ENCODE measurements at places on chromosomes 3 and 15.

GRCh38 chr3:183082355-183082915 lies 16.9 kb downstream of the MCCC1 start:
- no peak for DNase-seq

DNA sequence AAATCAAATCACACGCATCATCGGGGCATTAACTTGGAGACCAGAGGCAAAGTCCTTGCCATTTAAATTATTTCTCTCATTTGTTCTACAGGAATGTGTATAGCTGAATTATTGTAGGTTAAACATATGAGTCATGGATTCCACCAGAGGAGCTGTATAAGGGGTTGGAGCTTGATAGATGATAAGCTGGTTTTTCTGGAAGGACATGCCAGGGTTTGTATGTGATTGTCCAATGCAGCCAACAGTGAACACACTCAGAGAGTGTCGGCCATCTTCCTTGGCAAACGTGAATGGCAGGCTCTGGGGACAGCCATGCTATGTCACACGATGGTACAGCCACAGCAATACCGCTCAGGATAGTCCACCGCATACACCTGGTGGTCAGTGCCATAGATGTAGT lies 25.1 kb downstream of the SSUH2 start:
- DNase-seq: no peak

DNA sequence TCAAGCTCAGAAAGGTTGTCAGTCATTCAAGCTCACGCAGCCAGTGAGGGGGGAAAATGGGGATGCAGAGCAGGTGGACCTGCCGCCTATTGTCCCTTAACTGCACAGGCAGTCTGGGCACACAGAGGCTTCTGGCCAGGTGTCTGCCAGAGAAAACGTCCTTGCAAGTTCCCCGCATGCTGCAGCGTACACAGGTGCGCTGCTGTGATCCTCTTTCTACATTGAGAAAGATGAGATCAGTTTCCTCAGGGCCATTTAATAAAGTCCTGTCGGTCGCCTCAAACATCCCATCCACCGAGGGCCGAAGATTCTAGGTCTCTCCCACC lies 445 bp upstream of the TSEN2 start:
- DNase-seq: no peak

DNA sequence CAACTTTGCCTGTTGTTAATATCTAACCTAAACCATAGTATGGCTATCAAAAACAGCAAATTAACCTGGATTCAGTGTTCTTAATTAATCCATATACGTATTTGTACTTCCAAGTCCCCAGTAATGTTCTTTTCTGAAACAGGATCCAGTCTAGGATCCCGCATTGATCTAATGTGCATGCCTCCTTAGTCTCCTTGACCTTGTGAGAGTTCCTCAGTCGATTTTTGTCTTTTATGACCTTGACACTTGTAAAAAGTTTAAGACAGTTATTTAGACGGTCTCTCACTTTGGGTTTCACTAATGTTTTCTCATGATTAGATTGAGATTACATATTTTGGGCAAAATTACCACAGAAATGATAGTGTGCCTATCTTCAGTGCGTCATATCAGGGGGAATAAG lies 69.4 kb downstream of the TGFBR2 start:
- DNase-seq: no peak

- no peak for DNase-seq
These were observed 74.2 kb upstream of the ABHD17C start for GRCh38 chr15:80620931-80621330.

GRCh38 chr3:94069194-94069813 lies 6.4 kb downstream of the NSUN3 start:
- no peak for DNase-seq

Data from right kidney (tissue), 9 donors.